HT-29 (cell line): ENCODE measurements at places on chromosomes 4 and X.

GRCh38 chr4:184383497-184384055 lies 90.8 kb downstream of the IRF2 start:
- DNase-seq = no peak

GRCh38 chr4:128427832-128428366 lies 140.3 kb upstream of the PGRMC2 start:
- peak; percentile 91 for DNase-seq

- DNase-seq = no peak
Observed at GRCh38 chr4:7651461-7651921, 216.8 kb upstream of the PSAPL1 start.

- no peak for DNase-seq
Observed at GRCh38 chrX:154057791-154058190, 38.1 kb upstream of the IRAK1 start.

- DNase-seq = no peak
Observed at GRCh38 chr4:136927172-136927571, 605.1 kb downstream of the PCDH18 start.

GRCh38 chrX:13742397-13743176 lies 8.0 kb downstream of the OFD1 start:
- DNase-seq = no peak

- DNase-seq = no peak
Observed at GRCh38 chr4:145781351-145781750, 101.4 kb downstream of the C4orf51 start.
